ENCODE measurements at places on chromosomes 3 and 15.

GRCh38 chr3:71055257-71056001 lies 528.1 kb downstream of the FOXP1 start:
- DNase-seq, result peak; percentile 88

- DNase-seq, result peak; percentile 68
These were observed 4.4 kb upstream of the RASA2 start for GRCh38 chr3:141482245-141482922.

DNA sequence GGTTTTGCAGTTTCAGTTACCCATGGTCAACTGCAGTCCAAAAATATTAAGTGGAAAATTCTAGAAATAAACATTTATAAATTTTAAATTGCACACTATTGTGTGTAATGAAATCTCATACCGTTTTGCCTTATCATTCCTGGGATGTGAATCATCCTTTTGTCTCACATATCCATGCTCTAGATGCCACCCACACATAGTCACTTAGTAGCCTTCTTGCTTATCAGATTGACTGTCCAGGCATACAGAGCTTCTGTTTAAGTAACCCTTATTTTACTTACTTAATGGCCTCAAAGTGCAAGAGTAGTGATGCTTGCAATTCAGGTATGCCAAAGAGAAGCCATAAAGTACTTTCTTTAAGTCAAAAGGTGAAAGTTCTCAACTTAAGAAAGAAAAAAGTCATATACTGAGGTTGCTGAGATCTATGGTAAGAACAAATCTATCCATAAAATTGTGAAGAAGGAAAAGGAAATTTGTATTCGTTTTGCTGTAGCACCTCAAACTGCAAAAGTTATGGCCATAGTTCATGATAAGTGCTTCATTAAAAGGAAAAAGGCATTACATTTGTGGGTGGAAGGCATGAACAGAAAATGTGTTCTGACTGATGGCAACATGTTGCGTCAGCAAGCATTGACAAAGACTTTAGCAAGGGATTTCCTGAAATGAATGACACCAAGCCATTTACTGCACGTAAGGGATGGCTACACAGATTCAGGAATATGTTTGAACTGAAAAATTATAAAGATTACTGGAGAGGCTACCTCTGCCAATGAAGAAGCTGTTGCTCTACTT lies 43.8 kb downstream of the SPATA16 start:
- no peak for DNase-seq

DNA sequence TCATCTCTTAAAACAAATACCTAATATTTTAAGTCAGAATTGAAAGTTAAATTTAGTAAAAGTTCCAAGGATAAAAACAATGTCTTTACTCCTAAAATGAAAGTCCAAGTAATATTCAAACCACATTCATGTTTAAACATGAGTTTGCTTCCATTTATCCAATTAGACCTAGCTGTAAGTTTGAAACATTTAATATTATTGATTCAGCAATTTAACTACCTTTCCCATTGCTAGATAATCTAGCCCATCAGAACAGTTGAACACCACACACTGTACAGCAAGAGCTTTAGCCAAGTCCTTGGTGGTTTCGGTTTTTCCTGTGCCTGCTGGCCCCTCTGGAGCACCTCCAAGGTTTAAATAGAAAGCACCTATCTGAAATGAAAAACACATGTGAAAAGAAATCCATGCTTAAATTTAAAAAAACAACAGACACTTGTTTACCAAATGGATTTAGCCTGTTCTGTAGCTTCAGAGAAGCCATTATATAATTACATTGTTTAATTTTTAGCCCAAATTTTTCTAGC lies 97.8 kb downstream of the DNAH12 start:
- DNase-seq, result peak; percentile 73

DNA sequence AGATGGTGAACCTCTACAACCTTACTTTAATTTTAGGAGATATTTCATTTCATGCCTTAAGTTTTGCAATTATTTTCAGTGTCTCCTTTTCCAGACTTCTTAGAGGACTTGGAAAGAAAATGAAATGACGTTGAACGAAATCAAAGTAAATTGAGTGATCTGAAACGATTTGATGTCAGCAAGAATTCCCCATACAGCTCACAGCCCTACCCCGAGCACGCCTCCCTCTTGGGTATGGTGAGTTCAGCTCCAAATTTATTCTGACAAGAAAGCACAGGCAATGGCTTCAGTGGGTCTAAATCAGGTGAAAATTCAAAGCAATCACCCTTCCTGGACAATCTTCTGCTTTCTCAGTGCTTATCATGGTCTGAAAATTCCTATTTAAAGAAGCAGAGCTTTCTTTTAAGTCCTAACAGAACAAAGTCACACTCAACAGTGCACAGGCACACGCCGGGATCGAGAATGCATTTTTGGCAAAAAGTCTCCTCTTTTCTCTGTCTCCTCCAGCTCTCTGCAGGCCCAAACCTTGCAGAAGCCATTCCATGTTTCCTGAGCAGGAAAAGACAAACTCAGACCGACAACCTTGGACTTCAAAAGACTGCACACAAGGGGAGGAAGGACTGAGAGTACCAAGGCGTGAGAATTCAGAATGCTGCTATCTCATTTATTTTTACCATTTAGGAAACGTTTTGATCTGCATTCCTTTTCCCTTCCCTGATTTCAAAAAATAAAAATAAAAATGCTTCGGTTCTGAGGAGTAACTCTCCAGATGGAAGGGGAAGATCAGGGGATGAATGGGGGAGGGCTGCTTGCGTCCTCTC lies 72.0 kb downstream of the CCNL1 start:
- DNase-seq, result no peak
